ENCODE measurements at places on chromosomes 12 and 14.

GRCh38 chr14:36070720-36071043 is 105.8 kb downstream of the PTCSC3 start:
- DNase-seq, result no peak

- DNase-seq, result no peak
Observed at GRCh38 chr14:74141703-74142102, 56.9 kb downstream of the LIN52 start.

GRCh38 chr12:21613931-21614330 is 9.3 kb upstream of the GYS2 start:
- DNase-seq, result no peak

GRCh38 chr12:6114476-6114870 is 10.0 kb downstream of the VWF start:
- DNase-seq, result no peak
